Sigmoid colon (tissue), 7 donors: ENCODE measurements at places on chromosomes 16 and 17.
A peak's percentile ranks its signal among the peaks of the same experiment; 100 is the strongest.

DNA sequence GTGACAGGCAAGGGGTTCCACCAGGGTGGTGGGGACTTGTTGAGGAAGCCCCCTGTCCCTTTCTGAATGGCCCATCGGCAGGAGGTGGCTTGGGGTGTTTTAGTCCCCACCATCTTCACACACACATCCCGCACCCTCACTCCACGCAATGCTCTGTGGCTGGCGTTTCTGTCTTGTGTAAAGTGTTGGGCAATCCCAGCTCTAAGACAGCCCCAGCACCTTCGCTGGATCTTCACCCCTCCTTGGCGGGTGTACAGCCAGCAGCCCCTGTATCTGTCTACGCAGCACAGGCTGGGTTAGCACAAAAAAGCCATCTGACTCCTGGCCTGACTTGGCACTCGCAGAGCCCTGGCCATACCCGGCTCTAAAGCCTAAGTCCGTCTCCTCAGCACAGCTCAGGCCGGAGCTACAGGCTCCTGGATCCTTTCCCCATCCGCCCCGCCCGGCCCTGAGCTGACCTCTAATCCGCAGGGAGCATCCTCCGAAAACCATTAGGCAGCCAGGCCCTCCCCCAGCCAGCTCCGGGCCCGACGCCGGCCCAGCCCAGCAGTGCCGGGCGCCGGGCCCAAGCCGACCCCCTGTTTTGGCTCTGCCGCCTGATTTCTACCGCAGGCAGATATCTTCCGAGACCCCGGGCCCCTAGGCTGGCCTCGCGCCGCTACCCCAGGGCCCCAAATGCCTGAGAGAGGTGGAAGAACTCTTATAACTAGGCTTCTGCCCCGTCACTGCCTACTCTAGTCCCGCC is 42.4 kb upstream of the TAC4 start:
- DNase-seq = no peak

DNA sequence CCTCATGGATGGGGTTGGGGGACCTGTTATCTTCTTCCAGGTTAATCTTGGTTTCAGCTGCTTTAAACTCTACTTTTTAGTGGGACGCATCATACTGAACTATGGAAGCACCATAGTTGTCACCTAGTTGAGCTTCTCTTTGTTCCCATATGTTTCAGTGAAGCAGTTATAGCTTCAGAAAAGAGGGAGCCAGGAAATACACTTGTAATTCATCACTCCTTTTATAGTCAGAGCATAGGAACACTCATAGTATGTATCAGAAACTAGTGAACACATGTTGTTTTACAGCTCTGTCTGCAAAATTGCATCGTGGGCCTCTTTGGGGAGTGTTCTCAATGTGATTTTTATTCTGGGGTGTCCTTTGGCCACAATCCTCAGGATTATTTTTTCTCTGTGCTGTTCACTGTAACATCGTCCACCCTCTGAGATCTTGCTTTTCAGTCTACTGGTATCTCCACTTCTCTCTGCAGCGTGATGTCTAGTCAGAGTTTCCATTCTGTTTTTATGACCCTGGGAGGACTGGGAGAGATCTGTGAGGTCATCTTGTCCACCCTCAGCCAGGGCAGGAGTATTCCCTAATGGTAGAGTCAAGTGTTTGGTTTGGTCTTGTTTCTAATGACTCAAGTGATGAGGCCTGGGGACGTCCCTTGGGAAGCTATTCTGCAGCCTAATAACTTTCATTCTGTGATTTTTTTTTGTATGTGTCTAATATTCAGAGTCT is 585.4 kb downstream of the WWOX start:
- no peak for DNase-seq

GRCh38 chr16:72902206-72902605 is 145.7 kb downstream of the ZFHX3 start:
- DNase-seq = no peak

DNA sequence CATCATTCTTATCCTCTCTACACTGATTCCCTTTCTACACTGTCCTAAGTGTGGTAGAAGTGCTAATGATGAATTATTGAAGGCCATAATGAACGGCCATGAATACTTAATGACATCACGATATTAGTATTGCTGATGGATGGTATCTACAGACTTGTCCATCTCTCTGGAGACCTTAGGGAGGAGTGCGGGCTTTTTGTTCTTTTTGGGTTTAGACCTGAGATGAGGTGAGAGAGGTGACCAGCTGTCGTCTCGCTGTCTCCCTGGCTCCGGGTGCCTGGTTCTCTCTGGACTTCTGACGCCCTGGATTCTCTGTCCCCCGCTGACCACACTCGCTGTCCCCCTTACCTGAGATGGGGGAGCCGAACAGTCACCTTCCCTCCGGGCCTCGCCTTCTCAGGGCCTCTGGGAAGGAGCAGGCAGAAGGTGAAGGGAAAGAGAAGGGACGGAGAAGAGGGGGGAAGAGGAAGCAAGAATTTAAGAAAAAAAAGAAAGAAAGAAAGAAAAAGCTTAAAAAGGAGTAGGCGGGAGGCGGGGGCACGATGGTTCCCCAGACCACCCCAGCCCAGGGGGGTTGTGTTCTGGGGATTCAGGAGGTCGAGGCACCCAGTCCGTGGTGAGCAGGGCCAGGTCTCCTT is 17.1 kb downstream of the SGCA start:
- DNase-seq = no peak

DNA sequence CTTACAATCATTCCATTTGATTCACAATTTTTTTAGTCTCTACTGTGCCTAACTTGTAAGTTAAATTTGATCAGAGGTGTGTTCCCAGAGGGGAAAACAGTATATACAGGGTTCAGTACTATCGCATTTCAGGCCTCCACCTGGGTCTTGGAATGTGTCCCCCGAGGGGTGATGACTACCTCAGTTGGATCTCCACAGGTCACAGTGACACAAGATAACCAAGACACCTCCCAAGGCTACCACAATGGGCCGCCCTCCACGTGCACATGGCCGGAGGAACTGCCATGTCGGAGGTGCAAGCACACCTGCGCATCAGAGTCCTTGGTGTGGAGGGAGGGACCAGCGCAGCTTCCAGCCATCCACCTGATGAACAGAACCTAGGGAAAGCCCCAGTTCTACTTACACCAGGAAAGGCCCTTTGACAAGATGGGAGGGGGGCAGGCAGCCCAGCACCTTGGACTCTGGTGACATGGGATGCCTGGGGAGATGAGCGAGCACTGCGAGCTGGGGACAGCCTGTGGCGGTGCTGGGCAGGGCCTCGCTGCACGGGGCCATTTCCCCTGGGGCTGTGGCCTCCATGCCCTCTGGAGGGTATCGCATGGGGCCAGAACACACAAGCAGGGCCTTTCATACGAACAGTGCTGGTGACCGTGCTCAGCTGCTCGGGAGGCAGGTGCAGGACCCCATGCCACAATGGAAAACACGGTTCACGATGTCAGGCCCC is 33.9 kb downstream of the PDIA2 start:
- DNase-seq = no peak

- no peak for DNase-seq
These were observed 27.3 kb downstream of the WFDC1 start for GRCh38 chr16:84321932-84322331.

DNA sequence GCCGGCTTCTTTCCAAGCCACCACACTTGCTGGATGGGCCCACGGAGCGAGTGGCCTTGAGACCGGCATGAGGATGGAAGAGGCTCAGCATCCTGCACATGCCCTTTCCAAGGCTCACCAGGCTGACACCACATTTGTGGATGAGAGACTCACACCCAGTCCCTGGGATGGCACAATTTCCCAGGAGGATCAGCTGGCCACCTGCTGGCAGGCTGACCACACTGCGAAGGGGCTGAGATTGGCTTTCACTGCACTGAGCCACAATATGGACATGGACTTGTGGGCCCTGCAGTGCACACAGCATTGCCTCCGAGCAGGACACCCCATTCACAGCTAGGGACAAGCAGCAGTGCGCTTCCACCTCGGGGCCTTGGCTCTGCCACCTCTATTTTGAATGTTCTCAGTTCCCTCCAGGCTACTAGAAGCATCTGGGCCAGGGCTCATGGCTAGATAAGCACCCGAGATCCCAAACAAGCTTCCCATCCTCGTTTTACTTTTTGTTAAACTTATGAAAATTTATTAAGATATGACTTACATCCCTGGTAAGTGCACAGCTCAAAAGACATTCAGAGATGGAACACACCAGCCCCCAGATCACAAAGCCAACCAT is 25.3 kb upstream of the KSR1 start:
- peak; percentile 74 for DNase-seq

- DNase-seq = no peak
These were observed 365.4 kb downstream of the SNX29 start for GRCh38 chr16:12341966-12342365.

DNA sequence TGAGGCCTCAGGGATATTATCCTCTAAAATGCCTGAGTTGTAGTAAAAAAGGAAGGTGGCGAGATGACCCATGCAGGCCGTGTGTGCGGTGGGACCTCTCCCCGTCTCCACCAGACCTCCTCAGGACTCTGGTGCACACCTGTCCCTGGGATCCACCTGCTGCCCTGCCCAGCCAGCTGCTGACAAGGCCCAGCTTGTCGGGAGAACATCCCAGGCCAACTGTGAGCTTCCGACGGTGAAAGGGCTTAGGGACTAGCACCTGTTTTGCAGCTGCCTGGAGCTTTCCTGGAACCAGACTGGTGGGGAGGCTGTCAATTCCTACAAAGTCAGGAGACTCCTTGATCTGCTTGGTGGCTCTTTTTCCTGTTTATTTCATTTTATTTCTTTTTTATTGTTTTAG is 11.6 kb downstream of the IL34 start:
- peak; percentile 40 for DNase-seq

DNA sequence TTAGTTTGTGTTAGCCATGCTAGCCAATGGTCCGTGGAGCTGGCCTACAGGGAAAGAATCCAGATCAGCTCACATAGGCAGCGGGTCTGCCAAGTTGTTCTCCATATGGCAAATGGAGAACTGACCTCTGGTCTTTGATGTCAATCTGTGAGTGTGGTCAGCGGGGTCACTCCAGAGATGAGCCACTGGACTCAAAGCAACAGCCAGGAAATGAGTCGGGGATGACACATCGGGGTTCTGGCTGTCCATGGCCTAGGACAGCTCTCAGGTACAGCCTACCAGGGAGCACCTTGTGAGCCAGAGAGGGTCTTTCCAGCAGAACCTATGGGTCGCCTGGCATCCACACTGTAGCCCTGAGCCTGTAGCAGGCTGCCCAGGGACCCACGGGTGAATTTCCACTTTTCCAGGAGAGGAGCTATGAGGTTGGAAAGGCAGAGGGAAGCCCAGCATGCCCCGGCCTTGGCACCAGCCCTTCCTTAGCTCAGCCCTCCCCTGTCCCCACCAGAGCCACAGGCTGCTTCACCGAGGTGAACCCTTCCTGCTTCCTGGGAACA is 203.0 kb upstream of the TNRC6C start:
- peak; percentile 41 for DNase-seq

- DNase-seq = no peak
These were observed 42.4 kb upstream of the AKTIP start for GRCh38 chr16:53545433-53545832.

DNA sequence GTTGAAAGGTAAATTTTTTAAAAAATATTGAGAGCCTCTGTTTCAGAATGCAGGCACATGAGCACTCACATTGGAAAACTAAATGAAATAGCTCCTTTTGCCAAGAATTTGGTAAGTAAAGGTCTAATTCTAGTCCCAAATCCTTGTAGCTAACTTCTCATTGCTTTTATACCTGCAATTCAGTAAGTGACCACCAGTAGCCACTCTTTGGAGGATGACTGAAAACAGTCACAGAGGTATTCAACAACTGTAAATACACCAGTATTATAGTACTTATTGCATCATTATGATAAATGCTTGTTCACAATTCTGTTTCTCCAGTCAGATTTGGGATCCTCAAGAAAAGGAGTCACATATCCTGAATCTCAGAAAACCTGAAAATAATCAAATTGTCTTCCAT is 562.4 kb upstream of the CDH11 start:
- DNase-seq = no peak

DNA sequence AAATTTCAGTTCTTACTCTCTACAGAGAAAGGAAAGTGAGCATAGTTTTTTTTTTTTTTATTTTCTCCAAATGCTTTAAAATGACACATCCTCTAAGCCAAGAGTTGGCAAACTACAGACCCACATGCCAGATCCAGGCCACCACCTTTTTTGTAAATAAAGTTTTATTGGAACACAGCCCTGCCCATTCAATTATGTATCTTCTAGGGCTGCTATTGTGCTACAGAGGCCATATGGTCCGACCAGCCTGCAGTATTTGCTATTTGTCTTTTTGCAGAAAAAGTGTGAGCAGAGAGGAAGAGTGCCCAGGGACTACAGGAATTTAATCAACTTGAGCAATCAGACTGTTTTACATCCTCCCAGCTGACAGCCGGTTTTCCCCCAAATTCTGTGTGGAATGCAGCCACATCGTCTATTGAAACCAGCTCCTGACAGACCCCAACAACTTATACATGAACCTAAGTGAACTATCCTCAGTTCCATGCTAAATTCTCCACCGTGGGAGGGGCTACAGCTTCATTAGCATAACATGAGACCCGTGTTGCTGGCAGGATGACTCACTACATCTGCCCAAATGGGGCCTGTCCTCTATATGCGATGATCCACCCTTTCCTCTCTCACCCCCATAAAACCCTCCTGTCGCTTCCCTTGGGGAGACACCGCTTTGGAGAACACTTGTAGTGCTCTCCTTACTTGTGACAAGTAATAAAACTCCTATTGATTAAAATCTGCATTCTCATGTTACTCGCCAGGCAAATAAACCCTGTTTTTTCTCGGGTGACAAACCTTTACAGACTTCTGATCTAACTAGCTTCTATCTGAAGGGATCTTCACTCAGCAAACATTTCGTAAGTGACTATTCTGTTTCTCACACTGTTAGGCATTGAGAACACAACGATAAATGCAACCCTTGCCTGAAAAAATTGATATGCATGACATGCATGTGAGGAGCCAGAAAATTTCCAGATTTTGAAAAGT is 149.4 kb upstream of the HS3ST3A1 start:
- DNase-seq = no peak

- DNase-seq = peak; percentile 46
These were observed 116.6 kb downstream of the IRF8 start for GRCh38 chr16:86015606-86016005.

- DNase-seq = no peak
These were observed 11.9 kb upstream of the ZNHIT3 start for GRCh38 chr17:36474571-36474970.

DNA sequence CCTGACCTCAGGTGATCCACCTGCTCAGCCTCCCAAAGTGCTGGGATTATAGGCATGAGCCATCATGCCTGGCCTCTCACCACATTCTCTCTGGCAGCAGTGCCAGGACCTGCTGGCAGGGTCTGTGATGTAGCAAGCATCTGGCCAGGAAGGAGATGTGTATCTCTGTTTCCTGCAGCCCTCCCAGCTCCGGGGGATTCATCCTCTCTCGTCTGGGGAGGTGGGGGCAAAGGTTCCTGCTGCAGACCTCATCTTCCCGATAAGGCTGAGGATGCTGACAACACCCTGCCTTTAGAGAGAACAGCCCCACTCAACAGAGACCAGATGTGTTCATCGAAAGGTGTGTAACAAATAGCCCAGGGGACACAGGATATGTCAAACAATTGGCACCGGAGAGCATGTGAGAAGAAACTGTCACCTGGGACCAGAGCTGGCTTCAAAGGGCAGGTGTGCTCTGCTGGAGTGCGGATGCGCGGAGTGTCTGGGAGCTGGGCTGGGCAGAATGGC is 54.8 kb upstream of the SEC14L1 start:
- no peak for DNase-seq

GRCh38 chr17:27919079-27919478 is 25.9 kb upstream of the LYRM9 start:
- no peak for DNase-seq

GRCh38 chr17:54085020-54085419 is 262.3 kb downstream of the KIF2B start:
- no peak for DNase-seq

- DNase-seq = no peak
These were observed 12.8 kb downstream of the RAB11FIP4 start for GRCh38 chr17:31404028-31404949.

- peak; percentile 18 for DNase-seq
These were observed 308.7 kb upstream of the TNRC6C start for GRCh38 chr17:77649717-77650211.
